ENCODE measurements at places on chromosomes 3 and 15.

DNA sequence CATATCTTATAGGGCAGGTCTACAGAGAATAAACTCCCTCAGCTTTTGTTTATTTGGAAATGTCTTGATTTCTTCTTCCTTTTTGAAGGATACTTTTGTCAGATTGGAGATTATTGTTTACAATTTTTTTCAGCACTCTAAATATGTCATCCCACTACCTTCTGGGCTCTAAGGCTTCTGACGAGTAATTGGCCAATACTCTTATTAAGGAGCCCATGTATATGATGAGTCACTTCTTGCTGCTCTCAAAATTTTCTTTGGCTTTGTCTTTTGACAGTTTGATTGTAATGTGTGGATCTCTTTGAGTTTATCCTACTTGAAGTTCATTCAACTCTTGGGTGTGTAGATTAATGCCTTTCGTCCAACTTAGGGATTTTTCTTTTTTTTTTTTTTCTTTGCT lies 28.9 kb upstream of the CD200R1L start:
- no peak for DNase-seq

GRCh38 chr3:45582430-45582829 lies 12.1 kb upstream of the LIMD1 start:
- no peak for DNase-seq

GRCh38 chr3:124786511-124787241 lies 56.4 kb downstream of the UMPS start:
- DNase-seq, result no peak

DNA sequence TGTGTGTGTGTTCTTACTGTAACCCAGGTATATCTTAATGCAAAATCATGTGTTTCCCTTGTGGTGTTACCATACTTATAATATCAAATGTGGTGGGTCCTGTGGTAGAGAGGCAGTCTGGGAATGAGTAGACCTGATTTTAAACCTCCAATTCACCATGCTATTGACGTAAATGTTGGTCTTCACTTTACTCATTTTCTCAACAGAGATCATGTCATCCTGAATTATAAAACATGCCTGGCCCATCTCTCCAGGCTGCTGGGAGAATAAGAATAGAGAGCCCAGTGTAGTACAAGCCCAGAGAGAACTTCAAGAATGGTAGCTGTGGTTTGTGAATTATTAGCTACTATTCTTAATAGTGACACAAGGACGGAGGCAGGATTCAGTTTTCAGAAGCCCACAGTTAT lies 88.1 kb downstream of the MBNL1 start:
- no peak for DNase-seq

- DNase-seq, result no peak
Measured at GRCh38 chr3:50930371-50931208, 255.9 kb downstream of the DOCK3 start.

DNA sequence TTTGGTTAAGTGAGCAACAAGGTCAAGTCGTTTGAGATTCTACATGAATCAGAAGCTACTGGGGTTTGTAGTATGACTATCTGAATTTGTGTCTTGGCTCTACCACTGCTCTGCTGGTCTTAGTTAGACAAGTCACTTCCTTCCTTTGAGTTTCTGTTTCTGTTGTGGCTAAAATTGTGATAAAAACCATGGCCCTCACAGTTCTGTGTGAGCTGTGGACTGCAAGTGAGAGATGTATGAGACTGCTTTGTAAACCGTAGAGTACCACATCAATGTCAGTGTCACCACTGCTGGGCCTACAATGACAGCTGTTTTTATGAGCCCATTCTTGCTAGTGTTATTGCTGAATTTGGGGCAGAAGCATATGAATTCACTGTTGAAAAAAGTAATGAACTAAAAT lies 32.7 kb downstream of the RARB start:
- peak; percentile 54 for DNase-seq

DNA sequence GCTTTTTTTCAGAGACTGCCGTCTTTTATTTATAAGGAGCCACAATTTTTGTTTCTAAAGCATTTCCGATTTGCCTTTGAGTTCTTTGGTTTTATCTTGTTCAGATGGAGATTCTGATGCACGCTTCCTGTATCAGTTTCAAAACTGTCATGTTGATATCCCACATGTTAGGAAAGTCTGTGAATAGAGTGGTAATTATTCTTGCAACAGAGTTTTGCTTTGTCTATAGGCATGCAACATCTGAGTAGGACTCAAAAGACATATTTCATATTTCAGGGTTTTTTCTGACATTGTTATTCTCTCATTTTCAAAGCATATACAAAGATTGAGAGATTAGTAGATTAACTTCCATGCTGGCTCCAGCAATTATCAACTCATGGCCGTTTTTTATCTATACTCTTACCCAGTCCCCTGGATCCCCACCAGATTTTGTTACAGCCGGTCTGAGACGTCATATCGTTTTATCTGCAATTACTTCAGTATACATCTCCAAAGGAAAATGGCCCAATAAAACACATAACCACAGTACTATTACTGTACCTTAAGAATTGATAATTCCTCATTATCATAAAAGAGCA lies 22.4 kb downstream of the PAQR5 start:
- no peak for DNase-seq

DNA sequence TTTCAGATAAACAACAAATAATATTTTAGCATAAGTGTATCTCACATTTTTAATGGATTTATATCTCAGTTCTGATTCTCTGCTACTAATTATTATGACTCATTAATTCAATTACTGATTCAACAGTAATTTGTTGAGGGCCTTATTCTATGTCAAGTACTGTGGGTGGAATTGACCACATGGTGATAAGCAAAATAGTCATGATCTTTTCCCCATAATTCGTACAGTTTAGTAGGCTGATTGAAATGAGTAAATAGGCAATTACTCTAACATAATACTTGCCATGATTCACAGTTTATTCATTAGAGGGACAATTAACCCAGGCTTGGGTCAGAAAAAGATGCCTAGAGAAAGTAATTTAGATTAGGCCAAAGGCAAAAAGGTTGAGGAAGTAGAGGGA lies 60.9 kb upstream of the SLC4A7 start:
- DNase-seq, result no peak

DNA sequence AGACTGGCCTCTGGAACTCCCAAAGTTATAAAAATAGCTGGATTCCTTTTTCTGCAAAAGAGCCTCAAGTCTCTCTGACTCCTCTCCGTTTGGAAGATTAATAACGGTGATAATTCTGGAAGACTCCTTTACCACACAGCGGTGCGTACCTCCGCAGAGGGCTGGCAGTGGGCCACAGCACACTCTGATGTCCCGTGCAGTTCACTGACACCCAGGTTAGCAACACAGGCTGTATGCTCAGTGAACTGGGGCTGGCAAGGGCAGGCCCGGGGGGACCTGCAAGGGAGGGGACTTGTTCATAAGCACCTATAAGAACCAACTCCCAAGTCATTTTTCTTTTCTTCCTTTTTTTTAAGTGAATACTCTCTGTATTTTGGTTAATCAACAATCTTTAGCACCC lies 120.3 kb upstream of the TJP1 start:
- DNase-seq, result no peak

- no peak for DNase-seq
Measured at GRCh38 chr3:188889054-188889491, 282.7 kb upstream of the TPRG1 start.

GRCh38 chr15:45393851-45394250 lies 15.5 kb upstream of the GATM start:
- DNase-seq, result no peak

DNA sequence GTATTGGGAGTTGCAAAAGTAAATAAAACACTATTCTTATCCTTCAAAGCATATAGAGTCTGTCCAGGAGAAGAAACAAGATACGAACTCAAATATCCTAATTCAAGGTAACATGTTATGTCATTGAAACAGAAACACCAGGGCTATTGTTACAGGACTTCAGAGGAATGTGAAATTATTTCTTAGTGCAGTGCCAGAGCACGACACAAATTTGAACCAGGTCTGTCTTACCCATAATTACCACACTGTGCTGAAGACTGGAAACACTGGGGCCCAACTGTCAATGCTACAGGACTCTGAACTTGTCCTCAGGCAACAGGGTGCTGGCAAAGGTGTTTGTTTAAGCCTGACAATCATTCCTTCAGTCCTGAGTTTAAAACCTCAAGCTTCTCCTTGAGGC lies 633.6 kb upstream of the UBE2E2 start:
- DNase-seq, result no peak

All from GM13977 (cell line).